ENCODE measurements at places on chromosomes 1 and 21. TPM values are rescaled to one million over a fixed set of nuclear protein-coding genes. Genes with fewer than 3 reads are reported as not detected.
A peak's percentile ranks its signal among the peaks of the same experiment; 100 is the strongest.

The HUNK gene
- 0.05 TPM for total RNA-seq

DNA sequence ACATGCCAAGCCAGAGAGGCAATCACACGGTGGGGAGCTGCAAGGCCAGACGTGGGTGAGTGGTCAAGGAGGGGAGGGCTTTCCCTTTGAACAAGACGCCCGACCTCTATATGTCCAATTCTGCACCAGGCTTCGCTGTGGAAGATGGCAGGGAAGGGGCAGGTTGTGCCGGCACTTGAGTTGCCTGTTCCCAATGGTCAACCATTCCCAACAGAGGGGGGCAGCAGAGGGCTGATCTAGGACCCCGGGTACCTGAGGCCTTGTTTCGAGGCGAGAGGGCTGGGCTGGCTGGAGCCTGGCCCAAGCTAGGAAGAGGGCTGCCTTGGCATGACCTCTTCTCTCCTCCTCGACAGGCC is 64.9 kb downstream of the TMEM53 start:
- DNase-seq: peak; percentile 52

DNA sequence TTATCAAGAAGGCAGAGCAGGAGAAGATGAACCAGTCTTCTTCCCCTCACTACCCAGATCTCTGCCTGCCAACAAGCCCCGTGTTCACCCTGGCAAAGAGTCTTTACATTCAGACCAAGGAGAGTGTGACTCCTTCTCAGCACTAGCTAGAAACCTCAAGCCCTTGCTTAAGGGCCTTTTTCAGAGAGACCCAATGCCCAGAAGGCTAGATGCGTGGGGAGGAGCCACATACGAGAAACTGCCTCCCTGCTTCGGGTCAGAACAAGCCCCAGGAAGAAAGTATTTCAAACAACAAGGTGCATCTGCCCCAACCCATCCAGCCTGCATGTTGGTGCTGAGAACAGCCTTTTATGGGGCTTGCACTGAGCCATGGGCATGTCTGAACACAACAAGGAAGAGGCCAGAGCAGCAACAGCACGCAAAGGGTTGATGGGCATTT is 152.7 kb upstream of the CAMK1G start:
- no peak for DNase-seq

DNA sequence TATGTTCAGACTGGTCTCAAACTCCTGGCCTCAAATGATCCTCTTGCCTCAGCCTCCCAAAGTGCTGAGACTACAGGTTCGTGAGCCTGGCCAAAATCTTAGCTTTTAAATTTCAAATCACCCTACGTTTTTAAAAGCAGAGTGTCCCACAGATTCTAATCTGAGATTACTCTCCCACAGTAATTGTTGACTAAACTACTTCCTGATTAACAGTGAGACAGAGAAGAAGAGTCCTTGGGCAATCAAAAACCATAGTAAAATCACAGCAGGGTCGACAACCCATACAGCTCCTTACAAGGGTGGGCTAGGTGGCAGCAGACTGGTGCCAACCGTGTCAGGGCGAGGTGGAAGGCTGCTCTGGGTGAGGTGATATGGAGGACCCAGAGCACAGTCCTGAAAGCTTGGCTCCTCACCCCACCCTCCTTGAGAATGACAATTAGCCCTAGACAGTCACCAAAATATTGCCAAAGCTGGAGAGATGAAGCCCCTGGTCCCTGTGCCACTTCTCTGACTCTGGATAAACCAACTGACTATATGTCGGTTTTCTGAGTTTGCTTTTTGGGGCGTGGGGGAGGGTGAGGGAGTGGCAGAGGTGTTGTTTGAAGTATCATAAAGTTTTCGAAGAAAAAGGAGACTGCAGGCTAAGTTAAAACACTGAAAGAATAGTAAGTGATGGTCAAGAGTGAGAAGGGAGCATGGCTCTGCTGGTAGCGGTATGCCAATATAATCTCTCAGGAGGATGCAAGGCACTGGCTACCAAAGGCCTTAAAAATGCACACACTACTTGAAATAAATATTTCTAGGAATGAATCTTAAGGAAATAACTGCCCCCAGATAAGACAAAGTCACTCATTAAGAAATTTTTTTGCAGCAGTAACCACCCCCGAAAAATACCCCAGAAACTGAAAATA is 86.8 kb downstream of the SLC45A1 start:
- DNase-seq: no peak

DNA sequence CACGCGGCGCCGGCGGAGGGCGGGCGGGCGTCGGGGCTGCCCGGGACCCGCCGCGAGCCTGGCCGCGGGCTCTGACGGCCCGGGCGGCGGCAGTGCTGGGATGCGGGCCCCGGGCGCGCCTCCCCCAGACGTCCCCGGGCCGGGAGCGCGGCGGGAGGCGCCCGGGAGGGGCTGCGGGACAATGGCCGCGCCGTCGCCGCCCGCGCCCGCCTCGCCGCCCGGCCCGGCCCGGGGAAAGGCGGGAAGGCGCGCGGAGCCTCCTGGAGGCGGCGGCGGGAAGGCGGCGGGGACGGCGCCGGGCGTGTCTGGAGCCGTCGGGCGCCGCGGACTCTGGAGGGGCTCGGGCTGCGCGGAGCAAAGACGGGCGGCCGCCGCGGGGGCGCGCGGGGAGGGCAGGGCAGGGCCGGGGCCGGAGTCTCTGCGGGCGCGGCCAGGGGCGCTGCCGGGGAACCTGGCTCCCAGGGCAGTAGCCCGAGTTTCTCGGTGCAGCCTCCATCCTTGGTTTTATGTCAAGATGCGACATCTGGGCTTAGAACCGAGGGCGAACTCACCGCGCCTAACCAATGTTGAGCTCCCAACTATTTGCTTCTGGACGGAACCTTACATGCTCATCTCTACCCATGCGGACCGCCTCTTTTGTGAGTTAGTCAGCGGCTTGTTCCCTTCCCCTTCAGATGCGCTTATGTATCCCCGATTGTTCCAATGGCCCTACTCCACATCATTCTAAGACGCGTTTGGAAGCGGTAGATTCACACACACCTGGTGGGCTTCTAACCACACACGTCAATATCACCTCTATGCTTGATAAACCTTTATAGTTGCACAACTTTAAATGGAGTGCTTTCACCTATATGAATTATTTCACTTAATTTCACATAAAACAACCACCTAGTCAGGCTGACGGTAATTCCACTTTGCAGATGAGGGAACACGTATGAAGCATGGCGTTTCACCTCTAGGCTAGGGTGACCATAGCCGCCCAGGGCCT is 651 bp downstream of the ZBTB8A start:
- peak; percentile 60 for DNase-seq

DNA sequence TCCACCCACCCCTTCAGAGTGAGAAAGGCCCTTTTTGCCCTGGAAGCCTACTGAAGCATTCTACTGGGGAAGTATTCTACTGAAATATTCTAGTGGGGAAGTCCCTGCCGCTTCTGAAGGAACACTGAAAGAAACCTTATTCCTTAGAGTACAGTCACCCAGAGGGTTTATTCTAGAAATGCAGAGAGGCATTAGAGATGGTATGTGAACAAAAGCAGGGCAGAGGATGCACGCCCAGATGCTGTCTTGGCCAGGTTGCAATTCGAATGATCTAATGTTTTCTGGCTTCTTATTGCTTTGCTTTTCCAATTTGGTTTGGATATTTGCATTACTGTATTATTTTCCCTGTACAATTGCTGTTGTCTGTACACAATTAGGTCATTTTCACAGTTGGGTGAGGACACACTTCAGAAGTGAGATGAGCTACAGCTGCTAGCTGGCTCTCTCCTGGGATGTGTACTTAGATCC is 37.1 kb downstream of the CCN1 start:
- DNase-seq: no peak

DNA sequence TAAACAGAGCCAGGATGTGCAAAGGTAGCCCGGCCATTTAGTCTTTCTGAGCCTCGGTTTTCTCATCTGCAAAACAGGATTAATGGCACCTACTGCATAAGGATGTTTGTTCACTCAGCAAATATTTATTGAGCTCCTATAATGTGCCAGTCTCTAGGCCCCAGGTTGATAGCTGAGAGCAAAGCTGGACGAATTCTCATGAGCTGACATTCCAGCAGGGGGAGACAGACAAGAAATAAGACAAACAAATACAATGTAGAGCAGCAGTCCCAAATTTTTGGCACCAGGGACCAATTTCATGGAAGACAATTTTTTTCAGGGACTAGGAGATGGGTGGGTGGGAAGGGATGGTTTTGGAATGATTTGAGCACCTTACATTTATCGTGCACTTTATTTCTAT is 74.3 kb upstream of the PAX7 start:
- DNase-seq: peak; percentile 43

DNA sequence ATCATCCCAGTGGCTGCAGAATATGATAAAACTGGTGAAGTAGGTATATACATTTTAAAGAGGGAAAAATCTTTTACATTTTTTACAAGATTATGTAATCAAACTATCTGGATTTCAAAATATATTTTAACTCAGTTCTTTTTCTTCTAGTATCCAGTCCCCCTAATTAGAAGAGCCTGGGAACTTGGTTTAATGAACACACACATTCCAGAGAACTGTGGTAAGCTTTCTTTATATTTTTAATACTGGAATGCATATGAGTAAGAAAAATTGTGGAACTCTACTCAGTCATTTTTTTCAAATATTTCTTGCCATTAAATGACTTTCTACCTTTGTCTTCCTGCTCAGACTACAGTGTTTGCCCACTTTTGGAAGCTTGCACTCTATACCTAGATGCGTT is 8.2 kb downstream of the ACADM start:
- no peak for DNase-seq
